ENCODE measurements at places on chromosomes 12 and 14.

DNA sequence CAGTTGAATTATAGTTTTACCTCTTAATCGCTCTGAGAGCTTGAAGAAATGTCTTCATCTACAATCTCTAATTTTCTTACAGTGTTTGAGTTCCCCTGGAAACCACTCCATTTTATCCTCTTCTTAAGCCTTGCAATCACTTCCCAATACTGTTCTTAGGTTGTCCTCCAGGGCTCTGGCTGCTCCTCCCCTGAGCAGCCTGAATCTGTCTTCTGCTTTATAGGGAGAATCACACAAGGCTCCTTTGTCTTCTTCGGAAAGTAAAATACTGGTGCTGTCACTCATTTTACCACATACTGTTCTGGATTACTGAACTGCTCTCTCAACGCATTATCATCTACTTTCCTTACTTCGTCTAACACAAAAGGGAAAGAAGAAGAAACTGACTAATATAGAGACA is 133.7 kb downstream of the MDGA2 start:
- no peak for DNase-seq

DNA sequence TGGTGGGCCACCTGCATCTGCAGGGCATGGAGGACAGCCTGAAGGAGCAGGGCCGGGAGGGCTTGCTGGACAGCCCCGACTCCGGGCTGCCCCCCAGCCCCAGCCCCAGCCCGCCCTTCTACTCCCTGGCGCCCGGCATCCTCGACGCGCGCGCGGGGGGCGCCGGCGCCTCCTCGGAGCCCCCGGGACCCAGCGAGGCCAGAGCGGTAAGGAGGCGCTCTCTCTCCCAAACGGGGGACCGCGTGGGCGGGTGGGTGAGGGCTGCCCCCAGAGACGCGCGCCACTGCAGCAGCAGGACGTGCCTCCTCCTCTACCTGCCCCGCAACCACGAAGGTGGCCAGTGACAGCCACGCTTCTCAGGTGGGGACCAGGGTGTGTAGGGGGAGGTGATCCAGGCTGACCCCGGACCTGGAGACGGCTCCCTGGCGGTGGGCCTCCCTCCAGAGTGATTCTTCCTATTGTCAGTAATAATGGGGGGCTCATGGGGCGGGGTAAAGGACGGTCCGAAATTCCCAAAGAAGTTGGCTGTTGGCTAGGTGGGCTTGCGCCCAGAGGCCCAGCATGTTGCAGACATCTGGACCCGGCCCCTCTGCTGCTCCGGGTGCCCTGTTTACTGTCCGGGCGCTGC is 652 bp downstream of the RFLNA start:
- DNase-seq = no peak

GRCh38 chr14:92819011-92819597 is 25.0 kb downstream of the GOLGA5 start:
- DNase-seq = no peak

- DNase-seq = peak; percentile 13
Measured at GRCh38 chr12:119994892-119995658, 6.0 kb downstream of the BICDL1 start.

Data from RPMI8226 (cell line).